T-cell (primary cell): ENCODE measurements at places on chromosomes 4 and X. TPM values are rescaled to one million over a fixed set of nuclear protein-coding genes. Genes with fewer than 3 reads are reported as not detected.

LRP2BP gene
- total RNA-seq: 0.51 TPM

NXF2 gene
- not detected for total RNA-seq

ZNF518B gene
- 39.1 TPM for total RNA-seq

LDB2 gene
- total RNA-seq: not detected

UGT2A1 gene
- not detected for total RNA-seq

CCNA2 gene
- 1.7 TPM for total RNA-seq

MXD4 gene
- 57.0 TPM for total RNA-seq

KCTD8 gene
- not detected for total RNA-seq

MXRA5 gene
- 0.03 TPM for total RNA-seq

DACH2 gene
- total RNA-seq: not detected

C4orf51 gene
- not detected for total RNA-seq

TBC1D9 gene
- 0.90 TPM for total RNA-seq

RNF212 gene
- 3.7 TPM for total RNA-seq

DTHD1 gene
- total RNA-seq: 7.9 TPM

BMPR1B gene
- total RNA-seq: 0.09 TPM

GRCh38 chr4:3449047-3449573 is 7.3 kb downstream of the HGFAC start:
- H3K27me3 ChIP-seq: no peaks in the 10 kb centered on the region
- H3K27ac ChIP-seq: no peak overlapping the region
- no peak for DNase-seq
- no peak overlapping the region for H3K4me3 ChIP-seq

DNA sequence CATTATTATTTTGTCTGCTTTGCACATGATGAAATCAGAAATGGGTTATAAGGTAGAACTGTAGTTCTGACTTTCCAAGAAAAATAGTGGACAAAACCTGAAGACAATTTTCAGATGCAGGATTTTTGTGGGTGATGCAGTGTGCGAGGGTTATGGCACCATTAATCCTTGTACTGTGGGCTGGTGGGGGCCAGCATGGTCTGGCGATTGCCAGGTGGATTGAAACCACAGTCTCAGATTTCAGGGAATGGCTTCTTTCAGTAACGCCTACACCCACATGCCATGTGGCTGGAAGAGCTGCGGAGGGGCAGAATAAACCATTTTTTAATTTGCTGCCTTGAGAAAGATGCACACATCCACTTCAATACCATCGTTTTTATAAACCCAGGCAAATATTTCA is 150.5 kb downstream of the ARSF start:
- no peak overlapping the region for H3K4me3 ChIP-seq
- no peak for DNase-seq
- H3K27me3 ChIP-seq: no peaks in the 10 kb centered on the region
- no peak overlapping the region for H3K27ac ChIP-seq

DNA sequence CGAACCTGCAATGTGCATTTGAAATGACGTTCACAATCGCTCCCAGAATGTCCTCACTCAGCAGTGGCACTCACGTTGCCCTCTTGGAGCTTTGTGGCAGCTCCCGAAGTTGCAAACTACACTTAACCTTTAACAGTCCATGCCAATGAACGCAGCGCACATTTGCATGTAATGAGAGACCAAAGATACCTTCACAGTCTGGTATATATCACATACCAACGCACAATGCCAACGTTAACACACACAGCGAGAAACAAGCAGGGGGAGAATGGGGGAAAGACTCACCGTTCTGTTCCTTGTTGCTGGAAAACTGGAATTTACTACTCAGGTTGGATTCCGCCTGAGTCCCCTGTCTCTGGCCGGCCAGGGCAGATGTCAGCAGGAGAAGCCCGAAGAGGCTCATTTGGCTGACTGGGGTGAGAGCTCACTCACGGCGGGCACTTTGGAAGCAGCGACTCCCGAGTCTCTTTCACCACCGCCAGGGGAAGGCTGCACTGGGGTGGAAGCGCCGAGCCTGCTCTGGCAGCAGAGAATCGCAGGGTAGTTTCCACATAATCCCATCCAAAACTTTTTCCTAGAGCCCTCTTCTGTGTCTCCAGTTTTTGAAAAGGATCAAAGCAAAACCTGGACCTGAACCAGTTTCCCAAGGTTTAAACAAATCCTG is 966 bp downstream of the PDGFC start:
- H3K4me3 ChIP-seq: peak overlapping the region; percentile 45
- H3K36me3 ChIP-seq: no peaks in the 10 kb centered on the region
- no peak for DNase-seq
- H3K4me1 ChIP-seq: peaks cover 3% of the 10 kb centered on the region
- H3K27me3 ChIP-seq: peaks cover 2% of the 10 kb centered on the region
- H3K27ac ChIP-seq: no peak overlapping the region

GRCh38 chr4:90126805-90127204 is 389 bp upstream of the CCSER1 start:
- DNase-seq: no peak
- H3K4me3 ChIP-seq: peak overlapping the region; percentile 35
- H3K27ac ChIP-seq: no peak overlapping the region
- no peaks in the 10 kb centered on the region for H3K36me3 ChIP-seq
- H3K4me1 ChIP-seq: peaks cover 12% of the 10 kb centered on the region

- no peaks in the 10 kb centered on the region for H3K36me3 ChIP-seq
- H3K27me3 ChIP-seq: no peaks in the 10 kb centered on the region
Observed at GRCh38 chr4:11949355-11949754, 520.7 kb upstream of the HS3ST1 start.

- no peak overlapping the region for H3K27ac ChIP-seq
- H3K4me1 ChIP-seq: no peaks in the 10 kb centered on the region
- H3K27me3 ChIP-seq: no peaks in the 10 kb centered on the region
- DNase-seq: no peak
- H3K36me3 ChIP-seq: no peaks in the 10 kb centered on the region
Observed at GRCh38 chrX:47902161-47902560, 65.5 kb downstream of the ZNF81 start.

- H3K27me3 ChIP-seq: no peaks in the 10 kb centered on the region
- no peaks in the 10 kb centered on the region for H3K4me1 ChIP-seq
- no peak overlapping the region for H3K4me3 ChIP-seq
- no peak overlapping the region for H3K27ac ChIP-seq
- no peaks in the 10 kb centered on the region for H3K36me3 ChIP-seq
Observed at GRCh38 chrX:147533426-147533825, 378.3 kb upstream of the FMR1 start.

GRCh38 chr4:78644744-78645330 is 93.3 kb downstream of the ANXA3 start:
- DNase-seq: peak; percentile 25
- no peaks in the 10 kb centered on the region for H3K36me3 ChIP-seq
- no peak overlapping the region for H3K4me3 ChIP-seq
- H3K27me3 ChIP-seq: no peaks in the 10 kb centered on the region
- no peak overlapping the region for H3K27ac ChIP-seq

- no peak for DNase-seq
- H3K27me3 ChIP-seq: no peaks in the 10 kb centered on the region
- no peak overlapping the region for H3K27ac ChIP-seq
Observed at GRCh38 chr4:178142724-178143123, 700.5 kb upstream of the AGA start.

GRCh38 chr4:8828869-8829268 is 42.8 kb downstream of the HMX1 start:
- no peak for DNase-seq
- H3K4me3 ChIP-seq: no peak overlapping the region
- no peaks in the 10 kb centered on the region for H3K27me3 ChIP-seq
- H3K27ac ChIP-seq: no peak overlapping the region
- no peaks in the 10 kb centered on the region for H3K4me1 ChIP-seq
- H3K36me3 ChIP-seq: no peaks in the 10 kb centered on the region

- H3K36me3 ChIP-seq: no peaks in the 10 kb centered on the region
- H3K27ac ChIP-seq: no peak overlapping the region
- peaks cover 8% of the 10 kb centered on the region for H3K27me3 ChIP-seq
- H3K4me3 ChIP-seq: no peak overlapping the region
Observed at GRCh38 chr4:8544282-8544681, 35.9 kb upstream of the GPR78 start.

DNA sequence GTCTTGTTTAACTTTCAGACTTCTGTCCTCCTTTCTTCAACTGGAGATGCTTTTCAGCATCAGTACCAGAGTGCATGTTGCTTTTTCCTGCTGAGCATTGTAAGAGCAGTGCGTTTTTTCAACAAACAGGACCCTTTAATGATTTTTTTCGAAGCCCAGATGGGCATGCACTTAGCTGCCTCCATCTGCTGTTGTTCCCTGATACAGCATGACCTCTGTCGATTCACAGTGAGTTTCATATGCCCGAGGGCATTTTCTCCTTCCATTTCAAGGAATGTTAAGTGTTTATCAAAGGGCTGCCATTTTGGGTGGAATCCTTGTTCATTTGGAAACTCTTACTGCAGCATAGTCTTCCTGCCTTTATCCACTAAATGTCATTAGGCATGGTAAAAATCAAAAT is 428.6 kb downstream of the DTHD1 start:
- no peak overlapping the region for H3K27ac ChIP-seq
- H3K4me1 ChIP-seq: no peaks in the 10 kb centered on the region
- DNase-seq: no peak
- no peak overlapping the region for H3K4me3 ChIP-seq

- no peak overlapping the region for H3K27ac ChIP-seq
- H3K4me3 ChIP-seq: no peak overlapping the region
- no peaks in the 10 kb centered on the region for H3K4me1 ChIP-seq
- no peaks in the 10 kb centered on the region for H3K27me3 ChIP-seq
- DNase-seq: peak; percentile 30
- no peaks in the 10 kb centered on the region for H3K36me3 ChIP-seq
Observed at GRCh38 chr4:41887821-41888686, 47.2 kb upstream of the TMEM33 start.

GRCh38 chr4:106063009-106063408 is 167.7 kb downstream of the NPNT start:
- no peaks in the 10 kb centered on the region for H3K36me3 ChIP-seq
- no peak overlapping the region for H3K27ac ChIP-seq
- H3K4me3 ChIP-seq: no peak overlapping the region

DNA sequence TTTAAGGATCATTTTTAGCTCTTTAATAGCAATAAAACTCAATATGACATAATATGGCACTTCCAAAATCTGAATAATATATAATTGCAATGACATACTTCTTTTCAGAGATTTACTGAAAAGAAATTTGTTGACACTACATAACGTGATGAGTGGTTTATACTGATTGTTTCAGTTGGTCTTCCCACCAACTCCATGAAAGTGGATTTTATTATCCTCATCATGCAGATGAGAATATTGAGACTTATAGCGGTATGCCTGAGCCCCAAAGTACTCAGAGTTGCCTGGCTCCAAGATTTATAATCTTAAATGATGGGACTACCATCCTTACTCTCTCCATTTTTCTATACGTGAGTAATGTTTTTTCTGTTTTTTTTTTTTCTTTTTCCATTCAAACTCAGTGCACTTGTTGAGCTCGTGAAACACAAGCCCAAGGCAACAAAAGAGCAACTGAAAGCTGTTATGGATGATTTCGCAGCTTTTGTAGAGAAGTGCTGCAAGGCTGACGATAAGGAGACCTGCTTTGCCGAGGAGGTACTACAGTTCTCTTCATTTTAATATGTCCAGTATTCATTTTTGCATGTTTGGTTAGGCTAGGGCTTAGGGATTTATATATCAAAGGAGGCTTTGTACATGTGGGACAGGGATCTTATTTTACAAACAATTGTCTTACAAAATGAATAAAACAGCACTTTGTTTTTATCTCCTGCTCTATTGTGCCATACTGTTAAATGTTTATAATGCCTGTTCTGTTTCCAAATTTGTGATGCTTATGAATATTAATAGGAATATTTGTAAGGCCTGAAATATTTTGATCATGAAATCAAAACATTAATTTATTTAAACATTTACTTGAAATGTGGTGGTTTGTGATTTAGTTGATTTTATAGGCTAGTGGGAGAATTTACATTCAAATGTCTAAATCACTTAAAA is 15.3 kb downstream of the ALB start:
- no peaks in the 10 kb centered on the region for H3K4me1 ChIP-seq
- H3K36me3 ChIP-seq: no peaks in the 10 kb centered on the region
- no peak for DNase-seq
- H3K4me3 ChIP-seq: no peak overlapping the region

DNA sequence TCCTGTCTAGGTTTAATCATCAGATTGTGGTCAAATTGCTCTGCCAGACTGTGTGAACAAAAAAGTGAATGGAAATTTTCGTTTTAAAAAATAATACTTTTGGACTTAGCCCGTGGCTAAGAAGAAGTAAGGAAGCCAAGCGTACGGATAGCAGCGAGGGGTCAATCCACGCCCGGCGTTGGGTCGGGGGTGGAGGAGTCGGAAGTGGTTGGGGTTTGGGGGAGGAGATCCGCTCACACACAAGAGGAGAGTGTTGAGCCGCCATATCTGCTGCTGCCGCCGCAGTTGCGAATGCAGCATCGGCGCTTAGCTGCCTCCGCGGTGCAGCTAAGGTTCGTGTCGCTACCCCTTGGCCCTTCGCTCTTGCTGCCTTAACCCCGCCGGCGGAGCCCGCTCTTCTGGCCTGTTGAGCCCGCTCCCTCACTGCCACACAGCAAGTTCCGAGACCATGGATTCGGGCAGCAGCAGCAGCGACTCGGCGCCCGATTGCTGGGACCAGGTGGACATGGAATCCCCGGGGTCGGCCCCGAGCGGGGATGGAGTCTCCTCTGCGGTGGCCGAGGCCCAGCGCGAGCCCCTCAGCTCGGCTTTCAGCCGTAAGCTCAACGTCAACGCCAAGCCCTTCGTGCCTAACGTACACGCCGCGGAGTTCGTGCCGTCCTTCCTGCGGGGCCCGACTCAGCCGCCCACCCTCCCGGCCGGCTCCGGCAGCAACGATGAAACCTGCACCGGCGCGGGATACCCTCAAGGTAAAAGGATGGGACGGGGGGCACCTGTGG is at the start of gene GSPT2:
Gene GSPT2 (plus strand): TSS at position 264 of the 779 bp plus-strand sequence. CDS start 185 bp downstream, at position 449.
- no peaks in the 10 kb centered on the region for H3K4me1 ChIP-seq
- no peaks in the 10 kb centered on the region for H3K27me3 ChIP-seq
- H3K36me3 ChIP-seq: no peaks in the 10 kb centered on the region
- H3K27ac ChIP-seq: peak within 1 kb of the TSS; percentile 69
- DNase-seq: peak; percentile 41

- H3K27ac ChIP-seq: no peak overlapping the region
- DNase-seq: no peak
- H3K4me3 ChIP-seq: no peak overlapping the region
- H3K4me1 ChIP-seq: peaks cover 9% of the 10 kb centered on the region
- H3K27me3 ChIP-seq: no peaks in the 10 kb centered on the region
- H3K36me3 ChIP-seq: no peaks in the 10 kb centered on the region
Observed at GRCh38 chr4:109816894-109817293, 1.3 kb downstream of the GAR1 start.

DNA sequence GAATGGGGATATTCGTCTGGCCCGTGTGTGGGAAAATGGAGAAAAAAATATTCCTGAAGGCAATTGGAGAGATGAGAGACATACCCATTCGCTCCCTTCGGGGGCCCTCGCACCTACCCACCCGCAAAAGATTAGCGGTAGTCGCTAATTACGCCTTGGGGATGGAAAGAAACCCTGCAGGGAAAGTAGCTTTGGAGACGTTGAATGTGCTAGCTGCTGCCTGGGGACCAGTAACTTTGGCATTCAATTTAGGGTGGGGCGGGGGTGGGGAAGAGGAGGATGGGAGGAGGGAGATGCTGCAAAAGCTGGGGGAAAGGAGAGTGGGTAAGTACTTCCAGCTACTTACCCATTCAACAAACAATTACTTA is 407 bp upstream of the ZC4H2 start:
- H3K27ac ChIP-seq: no peak overlapping the region
- no peaks in the 10 kb centered on the region for H3K36me3 ChIP-seq
- H3K27me3 ChIP-seq: no peaks in the 10 kb centered on the region
- DNase-seq: no peak
- peak overlapping the region; percentile 64 for H3K4me3 ChIP-seq
